ENCODE measurements at places on chromosomes 3 and 15.

DNA sequence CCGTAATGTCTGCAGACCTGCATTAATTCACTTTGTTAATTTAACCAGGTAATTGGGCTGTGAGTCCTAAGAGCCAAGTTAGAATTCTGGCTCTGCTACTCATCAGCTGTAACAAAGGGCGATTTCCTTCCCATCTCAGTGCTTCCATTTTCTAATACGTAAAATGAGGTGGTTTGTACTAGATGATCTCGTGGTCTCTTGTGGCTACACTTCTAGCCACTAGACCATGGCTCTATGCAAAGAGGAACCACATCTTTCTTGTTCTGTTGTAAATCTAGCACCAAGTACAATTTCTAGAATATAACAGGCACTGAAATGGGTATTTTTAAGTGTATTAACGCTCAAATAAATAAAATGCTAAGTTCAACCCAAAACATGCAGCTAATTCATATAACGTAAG is 174.4 kb upstream of the THBS1 start:
- no peak for DNase-seq

GRCh38 chr3:102057781-102058421 is 208.6 kb downstream of the NFKBIZ start:
- no peak for DNase-seq

DNA sequence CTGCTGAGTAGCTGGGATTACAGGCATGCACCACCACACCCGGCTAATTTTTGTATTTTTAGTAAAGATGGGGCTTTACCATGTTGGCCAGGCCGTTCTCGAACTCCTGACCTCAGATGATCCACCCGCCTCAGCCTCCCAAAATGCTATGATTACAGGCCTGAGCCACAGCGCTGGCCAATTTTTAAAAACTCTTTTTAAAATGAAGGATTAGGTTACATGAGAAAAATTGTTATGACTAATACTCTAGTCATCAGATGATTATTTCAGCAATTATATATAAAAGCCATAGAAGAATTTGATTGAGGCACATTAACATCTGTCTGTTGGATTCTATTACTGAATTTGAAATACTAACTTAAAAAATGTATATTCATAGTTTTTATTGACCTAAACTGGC is 134.1 kb upstream of the MNS1 start:
- no peak for DNase-seq

DNA sequence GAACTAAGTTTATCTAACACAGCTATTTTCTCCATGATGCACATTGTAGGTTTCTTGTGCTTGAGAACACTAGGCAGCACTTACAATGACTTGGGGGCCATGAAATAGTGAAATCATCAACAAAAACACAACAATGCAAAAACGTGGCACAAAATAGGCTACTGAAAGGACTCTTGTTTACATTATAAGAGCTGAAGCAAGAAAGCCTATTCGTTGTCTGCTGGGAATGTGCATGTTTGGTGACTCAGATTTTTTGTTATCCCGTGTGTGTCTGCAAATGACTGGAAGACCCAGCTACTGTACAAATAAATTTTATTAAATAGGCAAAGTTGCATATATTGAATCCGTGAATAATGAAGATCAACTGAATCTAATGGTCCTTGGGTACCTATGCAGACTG is 85.0 kb downstream of the TCF12 start:
- no peak for DNase-seq

- DNase-seq, result no peak
Observed at GRCh38 chr15:85649372-85649771, 145.4 kb downstream of the KLHL25 start.

DNA sequence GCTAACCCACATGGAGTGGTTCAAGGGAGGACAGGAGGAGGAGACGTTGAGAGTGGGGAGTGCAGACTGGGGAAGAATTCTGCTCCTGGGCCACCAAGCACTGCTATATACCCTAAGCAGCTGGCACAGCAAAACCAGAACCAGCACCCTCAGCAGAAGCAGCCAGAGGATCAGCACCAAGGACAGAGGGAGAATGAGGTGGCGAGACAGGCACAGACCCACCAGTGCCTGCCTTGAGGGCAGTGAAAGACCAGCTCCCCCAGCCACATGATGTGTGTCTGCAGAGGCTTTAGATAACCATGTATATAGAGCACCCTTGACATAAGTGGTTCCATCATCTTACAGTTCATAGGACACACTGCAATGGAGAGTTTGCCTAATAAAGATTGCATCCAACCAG is 319.0 kb downstream of the GABRB3 start:
- no peak for DNase-seq

DNA sequence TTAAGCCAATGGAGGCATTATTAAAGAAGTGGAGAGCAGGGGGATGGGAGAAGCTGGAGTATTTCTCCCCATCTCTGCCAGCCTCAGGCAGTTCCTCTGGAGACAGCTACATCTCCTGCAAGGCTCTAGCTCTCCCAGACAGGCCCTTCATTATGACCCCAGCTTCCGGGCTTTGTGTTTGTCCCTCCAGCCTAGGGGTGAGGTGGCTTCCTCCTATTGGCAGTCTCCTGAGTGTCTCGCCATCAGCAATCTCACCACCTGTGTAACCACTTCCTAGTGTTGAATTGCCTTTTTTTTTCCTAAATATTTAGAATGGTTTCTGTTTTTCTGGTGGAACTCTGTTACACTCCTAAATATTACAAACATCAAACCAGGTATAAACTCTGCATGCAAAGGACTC is 122.3 kb downstream of the FAM174B start:
- no peak for DNase-seq

DNA sequence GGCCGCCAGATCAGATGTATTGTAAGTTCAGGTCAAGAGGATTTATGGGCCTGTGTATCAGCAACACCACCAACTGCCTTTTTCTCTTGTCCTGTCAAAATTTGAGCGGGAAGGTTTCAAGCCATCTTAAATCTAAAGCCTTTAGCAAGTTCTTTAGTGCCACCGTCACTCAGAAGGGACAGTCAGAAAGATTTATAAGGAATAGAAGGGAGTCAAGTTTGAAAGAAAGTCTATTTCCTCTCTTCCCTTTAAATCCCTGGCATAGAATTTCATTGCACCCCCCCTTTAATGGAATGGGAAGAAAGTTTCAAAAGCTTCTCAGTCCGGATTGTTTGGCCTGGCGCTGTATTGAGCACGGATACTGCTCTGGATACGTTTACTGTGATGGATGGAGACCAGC is 359.4 kb downstream of the FEZF2 start:
- no peak for DNase-seq

GRCh38 chr3:179546814-179547241 is 15.9 kb upstream of the ACTL6A start:
- DNase-seq, result no peak

DNA sequence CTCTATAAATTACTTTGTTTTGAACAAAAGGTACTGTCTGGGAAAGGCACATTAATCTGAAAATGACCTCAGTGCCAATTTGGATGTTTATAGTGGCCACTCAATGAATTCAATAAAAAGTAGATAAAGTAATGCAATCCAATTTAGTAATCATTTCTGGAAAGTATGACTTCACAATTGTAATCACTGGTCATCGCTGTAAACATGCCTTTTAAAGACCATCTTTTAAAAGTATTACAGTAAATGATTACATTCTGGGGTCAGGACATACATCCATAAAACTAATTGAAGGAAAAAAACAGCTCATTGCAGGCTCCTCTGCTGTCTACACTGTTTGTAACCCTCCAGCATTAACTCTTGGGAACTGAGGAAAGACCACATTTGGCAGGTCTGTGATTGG is 43.2 kb downstream of the HRH1 start:
- no peak for DNase-seq

GRCh38 chr3:132346841-132347736 is 29.9 kb downstream of the ACP3 start:
- DNase-seq, result no peak

- DNase-seq, result no peak
Observed at GRCh38 chr15:63187589-63188226, 1.7 kb upstream of the RAB8B start.

DNA sequence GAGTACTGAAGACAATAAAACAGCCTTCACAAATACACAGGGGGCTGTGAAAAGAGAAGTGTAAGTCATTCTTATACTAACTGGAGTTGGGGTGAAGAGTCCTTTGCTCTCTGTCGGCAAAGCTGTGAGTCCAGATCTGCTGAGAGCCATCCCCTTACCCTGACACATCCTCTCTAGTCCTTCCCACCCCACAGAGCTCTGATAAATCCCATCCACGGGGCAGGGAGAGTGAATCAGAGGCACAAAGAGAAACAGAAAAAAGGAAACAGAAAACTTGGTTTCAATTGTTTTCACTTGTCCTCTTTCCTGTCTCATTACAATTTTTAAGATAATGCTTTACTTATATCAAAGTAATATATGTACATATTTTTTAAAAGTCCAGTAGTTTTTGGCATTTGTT is 18.2 kb upstream of the ZNF639 start:
- DNase-seq, result no peak

Measured in stimulated activated CD8-positive, alpha-beta memory T cell treated with anti-CD3 and anti-CD28 coated beads, Interleukin-4, amount 100 ng/mL, for 24 hours (primary cell).